ENCODE measurements at places on chromosomes 4 and X. TPM values are rescaled to one million over a fixed set of nuclear protein-coding genes. Genes with fewer than 3 reads are reported as not detected.

DNA sequence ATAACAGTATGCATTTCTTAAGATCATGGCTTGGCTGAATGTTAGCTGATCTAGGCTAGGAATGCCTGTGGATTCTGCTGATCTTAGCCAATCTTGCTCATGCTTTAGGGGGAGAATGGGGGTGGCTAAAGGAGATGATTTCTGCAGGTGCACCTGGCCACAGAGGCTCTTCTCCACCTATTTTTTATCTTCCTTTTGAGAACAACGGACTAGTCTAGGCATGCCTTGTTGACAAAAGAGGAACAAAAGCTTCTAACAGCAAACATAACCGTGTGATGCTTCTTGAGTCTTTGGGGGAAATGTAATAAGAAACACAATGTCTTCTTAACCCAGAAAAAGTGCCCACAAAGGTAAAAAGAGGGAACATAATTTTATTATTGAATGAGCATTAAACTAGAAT lies 743.5 kb downstream of the ARAP2 start:
- no peak for ATAC-seq

DNA sequence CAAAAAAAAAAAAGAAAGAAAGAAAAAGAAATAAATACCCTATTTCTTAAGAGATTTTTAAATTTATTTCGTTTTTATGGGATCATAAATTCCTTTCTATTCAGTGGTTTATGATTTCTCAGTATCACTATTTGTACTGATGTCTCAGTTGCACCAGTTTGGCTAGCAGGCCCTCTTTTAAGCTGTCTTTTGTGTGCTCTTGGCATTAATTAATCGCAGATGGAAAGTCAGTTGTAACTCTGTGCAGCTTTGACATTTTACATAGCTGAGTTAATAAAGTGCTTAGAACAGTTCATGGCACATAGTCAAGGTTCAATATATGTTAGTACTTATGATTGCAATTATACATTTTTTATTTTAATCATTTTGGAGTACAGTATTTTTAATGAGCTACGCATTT lies 123.7 kb upstream of the NUDT6 start:
- no peak for ATAC-seq

MUC7 gene
- not detected for total RNA-seq

DNA sequence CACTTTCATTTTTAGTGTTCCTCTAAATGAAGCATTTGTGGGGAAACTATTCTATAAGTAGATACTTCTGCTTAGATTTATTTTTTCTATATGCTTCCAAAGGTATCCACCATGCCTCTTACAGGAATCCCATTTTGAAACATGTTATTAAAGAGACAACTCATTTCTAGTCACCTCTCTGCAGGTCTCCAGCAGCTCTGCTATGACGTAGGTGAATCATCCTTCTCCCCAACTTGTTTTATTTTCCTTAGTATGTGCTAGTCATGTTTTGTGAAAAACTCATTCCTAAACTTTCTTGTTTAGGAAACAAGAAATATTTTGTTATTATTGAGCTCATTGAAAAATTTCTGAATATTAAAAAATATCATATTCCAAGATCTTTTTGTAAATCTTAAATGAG lies 12.8 kb downstream of the CXCL8 start:
- no peak for ATAC-seq

Data from gastroesophageal sphincter (tissue), 4 donors.